ENCODE measurements at places on chromosomes 3 and 15.

- DNase-seq, result no peak
These were observed 87.2 kb downstream of the MB21D2 start for GRCh38 chr3:192830291-192831110.

DNA sequence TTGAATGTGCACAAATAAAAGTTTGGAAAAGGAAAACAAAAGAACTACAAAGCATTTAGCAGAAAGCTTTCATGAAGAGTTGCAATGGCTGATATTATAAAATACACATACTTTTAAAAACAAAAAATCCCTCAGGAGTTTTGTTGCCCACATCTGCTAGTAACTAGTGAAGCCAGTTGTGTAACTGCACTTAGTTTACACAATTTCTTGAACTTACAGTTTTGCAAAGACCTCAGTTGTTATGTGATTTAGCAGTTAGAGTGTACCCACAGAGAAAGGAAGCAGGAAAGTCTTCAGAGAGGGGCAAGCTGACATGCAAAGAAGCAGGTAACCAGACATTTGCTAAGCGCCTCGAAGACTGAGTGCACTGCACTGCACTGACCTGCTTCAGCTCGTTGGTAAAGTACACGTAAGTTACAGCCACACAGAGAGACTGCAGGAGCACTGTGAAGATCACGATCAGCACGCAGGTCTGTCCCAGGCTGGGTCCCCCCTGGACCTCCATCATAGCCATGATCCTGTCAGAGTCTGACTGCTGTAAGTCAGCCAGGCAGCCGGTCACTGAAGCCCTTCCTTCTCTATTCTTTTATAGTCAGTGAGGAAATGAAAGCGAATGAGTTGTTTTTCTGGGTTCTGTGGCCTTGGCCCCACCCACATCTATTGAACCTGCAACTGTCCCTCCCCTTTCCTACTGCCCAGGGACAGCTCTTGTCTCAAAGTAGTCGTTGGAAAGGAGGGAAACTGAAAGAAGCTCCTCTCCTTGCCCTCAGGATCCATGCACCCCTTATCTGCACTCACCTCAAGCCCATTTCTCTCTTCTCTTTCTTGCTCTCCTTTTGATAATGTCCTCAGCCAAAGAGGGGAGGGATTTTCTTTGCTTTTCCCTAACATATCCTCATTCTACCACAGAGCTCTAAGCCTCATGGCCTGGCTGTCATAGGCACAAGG, at the start of gene TNFSF10:
Gene TNFSF10 (minus strand): TSS at position 560 of the 948 bp plus-strand sequence. CDS start 46 bp downstream, at position 514.
- peak; percentile 24 for DNase-seq

DNA sequence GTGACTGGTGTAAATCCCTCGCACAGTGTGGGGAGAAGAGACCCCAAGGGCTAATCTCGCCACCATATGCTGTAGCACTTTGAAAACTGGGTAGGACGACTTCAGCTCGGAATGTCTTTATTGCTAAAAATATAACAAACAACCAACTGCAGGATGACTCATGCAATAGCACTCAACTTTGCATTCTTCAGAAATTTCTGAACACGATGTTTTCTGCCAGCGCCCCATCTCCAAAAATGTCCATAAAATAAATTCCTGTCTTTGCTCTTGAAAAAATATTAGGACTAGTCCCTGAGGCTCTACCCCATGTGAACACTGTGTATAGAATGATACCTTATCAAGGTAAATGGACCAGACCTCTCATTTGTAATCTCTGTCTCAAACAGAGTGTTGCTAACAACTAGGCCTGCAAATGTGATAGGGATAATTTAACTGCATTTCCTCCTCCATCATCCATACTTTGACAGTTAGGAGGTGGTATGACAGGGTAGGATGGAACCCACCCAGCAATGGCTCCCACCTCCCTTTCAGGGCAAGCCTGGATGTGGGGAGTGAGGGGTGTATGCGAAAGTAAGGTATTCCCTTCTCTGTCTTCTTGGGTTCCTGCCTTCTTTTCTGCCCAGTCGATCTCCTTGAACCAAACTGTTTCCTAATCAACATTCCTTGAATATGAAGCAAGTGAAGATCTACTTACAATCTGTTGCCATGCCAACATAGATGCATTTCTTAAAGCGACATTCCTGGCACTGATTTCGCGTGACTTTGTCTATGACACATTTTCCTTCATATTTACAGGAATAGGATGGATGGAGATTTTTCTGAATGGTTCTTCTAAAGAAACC, 201.1 kb downstream of the NR1D2 start:
- no peak for DNase-seq

- no peak for DNase-seq
These were observed 10.5 kb downstream of the GABRG3 start for GRCh38 chr15:26981492-26981891.

DNA sequence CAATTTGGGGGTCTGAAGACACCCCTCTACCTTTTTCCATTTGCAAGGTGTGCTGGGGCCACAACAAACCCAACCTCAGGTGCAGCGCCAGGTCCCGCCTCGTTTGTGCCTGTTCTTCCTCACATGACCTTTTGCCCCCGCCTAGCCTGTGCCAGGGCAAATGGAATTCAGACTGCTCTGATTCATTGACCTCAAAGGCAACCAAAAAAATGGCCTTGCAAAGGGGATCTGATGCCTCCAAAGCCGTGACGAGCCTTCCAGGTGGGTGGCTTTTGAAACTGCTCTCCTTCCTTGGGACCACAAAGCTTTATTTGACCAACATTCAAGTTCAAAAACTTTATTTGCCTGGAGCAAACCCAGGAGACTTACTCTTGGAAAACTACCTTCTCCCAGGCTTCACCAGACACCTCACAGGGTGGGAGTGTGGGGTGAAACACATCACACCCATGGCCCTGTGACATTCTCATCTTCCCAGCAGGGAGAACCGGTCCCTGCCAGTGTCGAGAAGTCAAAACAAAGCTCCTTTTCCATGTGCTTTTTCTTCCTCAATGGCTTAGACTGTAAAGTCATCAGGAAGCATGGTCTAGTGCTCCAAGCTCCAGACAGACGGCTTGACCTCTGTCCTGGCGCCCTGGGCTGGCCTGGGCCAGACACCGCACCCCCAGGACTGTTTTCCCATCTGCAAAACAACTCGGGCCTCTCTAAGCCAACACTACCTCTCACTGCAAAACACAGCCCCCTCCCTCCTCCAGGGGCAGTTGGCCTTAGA, 103.9 kb upstream of the HES1 start:
- no peak for DNase-seq

GRCh38 chr3:124664804-124665203, 65.4 kb upstream of the UMPS start:
- no peak for DNase-seq

DNA sequence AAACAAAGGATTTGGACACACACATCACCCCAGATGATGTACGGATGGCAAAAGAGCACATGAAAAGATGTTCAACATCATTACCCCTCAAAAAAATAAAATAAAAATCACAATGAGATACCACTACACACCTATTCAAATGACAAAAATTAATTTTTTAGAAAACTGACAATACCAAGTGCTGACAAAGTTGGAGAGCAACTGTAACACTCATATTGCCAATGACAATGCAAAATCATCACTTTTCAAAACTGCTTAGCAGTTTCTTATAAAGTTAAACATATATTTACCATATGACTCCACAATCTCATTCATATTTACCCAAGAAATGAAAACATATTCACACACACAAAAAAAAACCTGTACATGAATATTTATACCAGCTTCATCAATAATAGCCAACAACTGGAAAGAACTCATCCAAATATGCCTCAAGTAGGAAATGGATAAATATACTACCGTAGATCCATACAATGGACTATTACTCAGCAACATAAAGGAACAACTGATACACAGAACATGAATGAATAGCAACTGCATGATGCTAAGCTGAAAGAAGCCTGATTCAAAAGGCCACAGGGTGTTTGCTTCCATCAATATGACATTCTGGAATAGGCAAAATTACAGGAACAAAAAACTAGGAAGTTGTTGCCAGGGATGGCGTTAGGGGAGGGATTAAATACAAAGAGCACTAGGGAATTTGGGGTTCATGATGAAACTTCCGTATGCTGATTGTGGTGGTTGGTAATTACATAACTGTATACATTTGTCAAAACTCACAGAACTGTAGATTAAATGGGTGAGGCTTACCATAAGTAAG, 1.3 kb downstream of the FSIP1 start:
- no peak for DNase-seq

DNA sequence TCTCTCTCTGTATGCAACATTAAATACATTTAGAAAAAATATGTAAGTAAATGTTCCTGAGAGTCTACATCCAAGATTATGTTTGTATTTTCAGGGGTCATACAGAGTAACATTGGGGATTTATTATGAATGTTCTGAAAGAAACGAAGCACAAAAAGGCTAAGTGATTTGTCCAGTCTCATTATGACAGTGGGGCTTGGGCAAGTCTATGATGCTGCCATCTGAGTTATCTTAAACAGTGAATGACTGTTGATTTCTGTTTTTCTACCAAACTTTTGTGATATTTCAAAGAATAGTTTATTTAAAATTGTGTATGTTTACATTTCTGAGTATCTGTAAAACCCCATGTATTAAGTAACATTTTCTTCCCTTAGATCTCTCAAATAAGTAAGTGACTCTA, 481.2 kb upstream of the ZNF717 start:
- no peak for DNase-seq

DNA sequence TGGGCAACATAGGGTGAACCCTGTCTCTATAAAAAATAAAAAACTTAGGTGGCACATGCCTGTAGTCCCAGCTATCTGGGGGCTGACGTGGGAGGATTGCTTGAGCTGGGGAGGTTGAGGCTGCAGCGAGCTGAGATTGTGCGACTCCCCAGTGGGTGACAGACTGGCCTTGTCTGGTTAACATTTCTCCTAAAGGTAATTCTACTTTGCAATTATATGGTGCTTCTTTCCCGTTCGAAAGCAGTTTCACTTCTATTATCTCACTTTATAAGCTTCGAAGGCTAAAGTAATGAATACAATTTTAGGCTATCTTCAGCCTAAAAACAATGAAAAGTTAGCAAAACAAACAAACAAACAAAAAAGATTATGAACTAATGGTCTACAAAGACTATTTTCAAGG, 35.3 kb downstream of the COMMD2 start:
- DNase-seq, result no peak

DNA sequence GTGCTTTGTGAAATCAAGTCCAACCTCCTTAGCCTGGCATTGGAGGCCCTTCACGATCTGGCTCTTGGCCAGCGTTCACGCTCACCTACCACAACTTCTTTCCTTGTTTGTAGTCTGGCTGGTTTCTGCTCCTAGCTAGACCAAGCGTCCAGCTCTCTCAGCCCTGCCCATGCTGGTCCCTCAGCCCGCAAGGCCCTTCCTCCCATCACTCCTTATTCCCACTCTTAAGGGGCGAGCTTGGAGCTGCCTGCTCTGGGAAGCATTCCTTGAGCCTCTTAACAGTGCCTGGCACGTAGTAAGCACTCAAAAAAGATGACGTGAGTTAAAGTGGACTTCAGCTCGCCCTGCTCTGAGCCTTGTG, 8.7 kb downstream of the SLC6A6 start:
- no peak for DNase-seq

Measured in stimulated activated CD4-positive, alpha-beta T cell treated with anti-CD3 and anti-CD28 coated beads, Interleukin-15, amount 100 ng/mL, for 1 hour (primary cell).